ENCODE measurements at places on chromosomes 7 and 10. TPM values are rescaled to one million over a fixed set of nuclear protein-coding genes. Genes with fewer than 3 reads are reported as not detected.

Gene NPC1L1
- 21.1 TPM for total RNA-seq

Gene LAMB4
- total RNA-seq: not detected

Gene IL6
- total RNA-seq: not detected

Gene CCDC7
- 4.9 TPM for total RNA-seq

Gene UTF1
- not detected for total RNA-seq

Gene GARS1
- 37.0 TPM for total RNA-seq

Gene VIPR2
- 0.28 TPM for total RNA-seq

Gene ZNF239
- total RNA-seq: 0.40 TPM

Gene SEMA3D
- 0.25 TPM for total RNA-seq

Gene NEUROG3
- total RNA-seq: not detected

Gene BICC1
- total RNA-seq: 1.6 TPM

Gene SDK1
- total RNA-seq: 0.53 TPM

Gene LIPN
- total RNA-seq: not detected

Gene NUTM2E
- total RNA-seq: 0.08 TPM

Gene MINDY4
- 2.3 TPM for total RNA-seq

Gene TLX1
- 1.3 TPM for total RNA-seq

Gene AEBP1
- total RNA-seq: 9.4 TPM

Gene PPP1R17
- not detected for total RNA-seq

Gene PRKAR2B
- 2.0 TPM for total RNA-seq

Gene SPDYE5
- not detected for total RNA-seq

Gene FAM200A
- 2.2 TPM for total RNA-seq
